ENCODE measurements at places on chromosomes 4 and X.
A peak's percentile ranks its signal among the peaks of the same experiment; 100 is the strongest.

GRCh38 chrX:17170973-17171372 lies 204.0 kb upstream of the NHS start:
- DNase-seq, result no peak

- DNase-seq, result no peak
Measured at GRCh38 chr4:171721937-171722336, 91.3 kb upstream of the GALNTL6 start.

DNA sequence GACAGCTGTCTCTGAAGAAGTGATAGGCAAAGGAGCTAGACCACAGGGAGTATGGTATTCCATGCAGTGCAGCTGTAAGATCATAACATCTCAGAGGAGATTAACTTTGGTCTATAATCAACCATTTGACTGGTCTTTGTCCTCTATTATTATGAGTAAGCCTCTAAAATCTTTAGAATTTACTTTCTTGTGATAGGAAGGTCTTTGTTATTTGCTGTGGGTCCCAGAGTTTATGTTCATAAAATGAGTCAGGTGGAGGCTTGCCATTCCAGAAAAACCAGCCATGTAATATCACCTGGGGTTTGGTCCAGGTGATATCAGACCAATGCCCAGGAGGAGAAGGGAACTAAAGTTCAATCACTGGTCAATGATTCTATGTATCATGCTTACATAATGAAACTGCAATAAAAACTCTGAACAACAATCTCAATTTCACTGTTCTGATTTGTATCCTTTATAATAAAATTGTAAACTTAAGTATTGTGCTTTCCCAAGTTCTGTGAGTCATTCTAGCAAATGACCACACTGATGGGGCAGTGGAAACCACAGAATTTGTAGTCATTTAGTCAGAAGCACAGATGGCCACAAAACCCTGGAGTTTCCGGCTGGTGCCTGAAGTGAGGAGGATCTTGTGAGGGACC lies 239.6 kb upstream of the TRAM1L1 start:
- peak; percentile 69 for DNase-seq

GRCh38 chr4:66169341-66169740 lies 499.1 kb upstream of the EPHA5 start:
- no peak for DNase-seq

DNA sequence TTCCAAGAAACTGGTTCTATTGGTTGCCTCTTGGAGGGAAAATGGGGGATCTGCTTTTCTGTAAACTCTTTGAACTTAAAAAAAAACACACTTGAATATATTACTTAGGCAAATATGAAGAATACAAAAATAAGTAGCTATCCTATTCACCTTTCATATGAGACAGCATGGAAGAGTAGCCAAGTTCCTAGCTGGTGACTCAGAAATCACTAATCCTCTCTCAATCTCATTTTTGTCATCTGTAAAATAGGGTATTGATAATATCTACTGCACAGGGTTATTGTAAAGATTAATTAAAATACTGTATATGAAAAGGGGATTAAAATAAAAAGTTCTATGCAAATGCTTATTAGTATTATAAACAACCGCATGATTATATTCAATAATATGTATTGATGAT lies 12.7 kb downstream of the MGARP start:
- no peak for DNase-seq

- no peak for DNase-seq
Measured at GRCh38 chrX:135697601-135698000, 15.8 kb upstream of the CT45A1 start.

DNA sequence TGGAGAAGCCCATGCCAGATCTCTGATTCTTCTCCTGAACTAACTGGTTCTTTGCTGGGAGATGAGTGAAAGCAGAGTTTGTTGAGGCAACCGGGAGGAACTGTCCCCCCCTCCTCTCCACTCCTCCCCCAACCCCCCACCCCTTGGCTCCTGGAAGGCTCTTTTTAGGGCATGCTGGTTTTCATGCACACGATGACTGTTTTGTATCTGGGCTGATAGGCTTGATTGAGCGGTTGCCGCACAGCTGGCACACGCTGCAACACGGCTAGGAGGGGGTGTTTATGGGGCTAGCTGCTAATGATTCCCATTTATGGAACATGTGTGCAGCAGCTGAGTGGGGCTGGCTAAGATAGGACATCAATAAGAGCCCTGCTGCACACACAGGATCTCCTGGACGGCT lies 137.2 kb downstream of the SMIM20 start:
- DNase-seq, result no peak

DNA sequence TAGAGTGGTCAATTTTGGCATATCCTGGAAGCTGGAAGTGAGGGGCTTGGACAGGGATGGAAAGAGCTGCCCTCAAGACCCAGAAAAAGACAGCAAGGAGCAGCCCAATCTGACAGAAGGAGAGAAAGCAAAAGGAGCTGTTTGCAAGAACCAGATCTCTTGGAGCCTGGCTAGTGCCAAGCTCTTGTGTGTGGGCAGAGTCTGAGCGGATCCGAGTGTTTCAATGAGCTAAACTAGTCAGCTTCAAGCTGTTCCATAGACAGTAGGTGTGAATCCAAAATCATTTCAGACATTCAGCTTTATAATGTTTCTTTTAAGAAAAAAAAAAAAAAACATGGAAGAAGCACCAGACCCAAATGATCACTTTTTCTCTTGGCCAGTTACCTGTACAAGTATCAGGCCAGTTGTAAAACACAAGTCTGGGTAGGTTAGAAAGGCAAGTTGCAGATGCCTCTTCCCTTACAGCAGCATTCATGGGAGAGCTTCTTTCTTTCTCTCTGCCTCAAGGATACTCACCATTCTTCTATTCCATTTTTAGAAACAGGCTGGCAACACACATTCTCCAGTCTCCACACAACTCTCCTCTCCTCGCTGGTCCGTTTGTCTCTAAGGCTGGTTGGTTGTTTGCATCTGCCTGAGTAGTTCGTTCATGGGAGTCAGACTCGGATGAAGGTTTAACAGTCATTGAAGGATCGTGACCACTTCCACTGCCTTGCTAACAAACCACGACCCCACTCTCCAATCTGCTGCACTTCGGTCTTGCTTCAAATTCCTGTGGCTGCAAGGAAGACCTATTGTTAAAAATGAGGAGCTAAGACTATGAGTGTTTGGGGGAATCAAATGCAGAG lies 105.2 kb upstream of the GATB start:
- no peak for DNase-seq

DNA sequence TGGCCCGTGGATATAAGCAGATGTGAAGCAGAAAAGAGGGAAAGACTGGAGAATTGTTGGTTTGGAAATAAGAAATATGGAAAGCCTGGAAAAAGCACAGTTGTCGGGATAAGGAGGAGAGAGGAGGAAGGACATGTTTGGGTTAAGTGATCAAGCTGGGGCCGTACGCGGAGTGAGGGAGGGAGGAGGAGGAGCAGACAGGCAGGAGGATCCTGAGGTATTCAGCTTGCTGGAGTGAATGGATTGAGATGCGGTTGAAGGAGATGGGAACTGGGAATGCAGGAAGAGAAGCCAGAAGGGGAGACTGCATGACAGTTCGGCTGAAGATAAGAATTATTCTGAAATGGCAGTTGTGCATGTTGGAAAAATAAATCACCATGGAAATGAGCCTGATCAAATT lies 21.2 kb downstream of the ZFP42 start:
- no peak for DNase-seq

- DNase-seq, result peak; percentile 81
Measured at GRCh38 chr4:186936496-186937375, 213.1 kb upstream of the FAT1 start.

- peak; percentile 27 for DNase-seq
Measured at GRCh38 chr4:175339100-175339707, 421.0 kb downstream of the ADAM29 start.

DNA sequence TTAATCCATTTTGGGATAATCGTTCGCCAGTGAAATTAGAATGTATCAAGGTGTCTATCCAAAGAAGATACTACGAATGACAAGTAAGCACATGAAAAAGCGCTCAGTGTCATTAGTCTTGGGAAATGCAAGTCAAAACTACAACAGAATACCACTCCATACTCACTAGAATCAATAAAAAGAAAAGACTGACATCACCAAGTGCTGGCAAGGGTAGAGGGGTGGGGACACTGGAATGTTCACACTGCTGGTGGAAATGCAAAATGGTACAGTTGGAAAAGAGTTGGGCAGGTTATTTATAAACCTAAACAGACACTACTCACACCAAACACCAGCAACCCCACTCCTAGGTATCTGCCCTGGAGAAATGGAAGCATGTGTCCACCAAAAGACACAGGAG lies 11.2 kb downstream of the WDR1 start:
- DNase-seq, result no peak

GRCh38 chr4:146458594-146458993 lies 63.1 kb downstream of the SLC10A7 start:
- DNase-seq, result no peak

DNA sequence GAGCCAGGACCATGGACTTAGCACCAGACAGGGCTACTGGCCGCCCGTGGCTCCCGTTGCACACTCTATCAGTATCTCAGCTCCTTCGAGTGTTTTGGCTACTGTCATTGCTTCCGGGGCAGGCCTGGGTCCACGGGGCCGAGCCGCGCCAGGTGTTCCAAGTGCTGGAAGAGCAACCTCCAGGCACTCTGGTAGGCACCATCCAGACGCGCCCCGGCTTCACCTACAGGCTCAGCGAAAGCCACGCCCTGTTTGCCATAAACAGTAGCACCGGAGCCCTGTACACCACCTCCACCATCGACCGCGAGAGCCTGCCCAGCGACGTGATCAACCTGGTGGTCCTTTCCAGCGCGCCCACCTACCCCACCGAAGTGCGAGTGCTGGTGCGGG lies 1.6 kb downstream of the FAT4 start:
- no peak for DNase-seq

DNA sequence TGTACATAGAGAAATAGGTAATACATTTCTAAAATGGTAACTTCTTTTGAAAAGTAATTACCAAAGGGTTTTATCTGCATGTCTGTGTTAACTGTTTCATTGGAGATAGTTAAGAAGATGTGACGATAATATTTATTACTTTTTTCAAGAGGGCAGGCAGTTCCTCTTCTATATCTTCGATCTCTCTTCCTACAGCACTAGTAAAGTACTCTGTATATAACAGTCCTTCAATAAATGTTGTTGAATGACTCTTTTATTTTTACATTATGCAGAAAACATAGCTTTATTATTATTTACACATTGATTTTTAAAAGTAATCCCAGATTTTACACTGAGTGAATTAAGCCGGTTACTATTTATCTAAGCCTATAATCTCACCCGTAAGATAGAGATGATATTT lies 51.8 kb downstream of the TMPRSS11E start:
- DNase-seq, result no peak

DNA sequence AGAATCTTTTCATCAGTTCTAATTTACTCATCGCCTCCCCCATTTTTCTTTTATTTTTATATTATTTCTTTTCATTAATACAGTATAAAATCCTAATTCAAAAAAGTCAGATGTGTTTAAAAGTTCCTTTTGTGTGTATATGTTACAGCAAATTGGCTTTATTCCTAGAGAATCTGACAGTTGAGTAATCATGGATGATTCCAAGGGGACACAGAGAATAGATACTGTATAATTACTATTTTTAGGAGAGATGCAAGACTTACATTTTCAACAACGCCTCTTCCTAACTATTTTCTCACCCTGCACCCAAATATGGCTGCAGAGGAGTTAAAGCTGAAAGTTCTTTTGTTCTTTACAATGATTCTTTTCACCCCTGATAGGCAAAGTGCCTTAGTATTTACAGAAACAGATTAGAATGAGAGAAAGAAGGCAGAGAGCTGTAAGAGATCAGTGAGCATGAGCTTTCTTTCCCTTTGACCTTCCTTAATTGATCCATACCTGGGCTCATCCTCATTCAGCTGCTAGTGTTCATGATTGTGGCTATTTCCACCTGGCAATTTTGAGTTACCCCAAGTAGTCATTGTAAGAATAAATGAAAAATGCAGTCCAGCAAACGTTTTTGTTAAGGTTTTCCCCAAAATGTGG lies 210.8 kb downstream of the SLC4A4 start:
- peak; percentile 36 for DNase-seq

DNA sequence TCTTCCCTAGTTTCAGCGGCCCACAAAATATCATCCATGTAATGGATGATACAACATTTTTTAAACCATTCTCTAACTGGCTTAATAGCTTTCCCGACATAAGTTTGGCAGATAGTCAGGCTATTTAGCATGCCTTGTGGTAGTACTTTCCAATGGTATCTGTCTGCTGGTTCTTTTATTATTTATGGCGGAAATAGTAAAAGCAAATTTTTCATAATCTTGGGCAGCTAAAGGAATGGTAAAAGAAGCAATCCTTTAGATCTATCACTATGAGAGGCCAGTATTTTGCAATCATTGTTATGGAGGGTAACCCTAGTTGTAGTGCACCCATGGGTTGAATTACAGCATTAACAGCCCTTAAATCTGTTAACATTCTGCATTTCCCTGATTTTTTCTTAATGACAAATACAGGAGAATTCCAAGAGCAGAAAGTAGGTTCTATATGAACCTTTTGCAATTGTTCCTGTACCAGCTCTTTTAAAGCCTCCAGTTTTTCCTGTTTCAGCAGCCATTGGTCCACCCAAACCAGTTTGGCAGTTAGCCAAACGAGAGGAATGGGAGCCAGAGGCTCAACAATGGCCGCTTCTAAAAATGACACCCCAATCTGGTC lies 14.3 kb upstream of the HSD17B11 start:
- DNase-seq, result peak; percentile 48

DNA sequence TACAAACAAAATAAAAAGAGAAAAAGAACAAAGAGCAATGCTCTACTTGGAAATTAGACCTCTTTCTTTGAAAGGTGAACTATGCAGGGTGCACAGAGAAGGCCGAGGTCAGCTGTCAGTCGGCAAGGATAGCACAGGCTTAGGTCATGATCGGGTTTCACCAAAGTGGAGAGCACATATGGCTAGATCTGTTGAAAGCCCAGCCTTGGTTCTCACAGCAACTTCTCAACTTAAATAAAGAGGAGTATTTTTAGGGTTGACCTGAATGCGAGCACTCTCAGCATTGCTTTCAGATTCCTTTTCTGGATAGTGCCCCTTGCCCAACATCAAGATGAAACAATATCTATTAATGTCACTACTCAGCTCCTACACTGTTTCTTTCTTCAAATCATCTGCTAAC lies 122.9 kb upstream of the GPC4 start:
- DNase-seq, result no peak

DNA sequence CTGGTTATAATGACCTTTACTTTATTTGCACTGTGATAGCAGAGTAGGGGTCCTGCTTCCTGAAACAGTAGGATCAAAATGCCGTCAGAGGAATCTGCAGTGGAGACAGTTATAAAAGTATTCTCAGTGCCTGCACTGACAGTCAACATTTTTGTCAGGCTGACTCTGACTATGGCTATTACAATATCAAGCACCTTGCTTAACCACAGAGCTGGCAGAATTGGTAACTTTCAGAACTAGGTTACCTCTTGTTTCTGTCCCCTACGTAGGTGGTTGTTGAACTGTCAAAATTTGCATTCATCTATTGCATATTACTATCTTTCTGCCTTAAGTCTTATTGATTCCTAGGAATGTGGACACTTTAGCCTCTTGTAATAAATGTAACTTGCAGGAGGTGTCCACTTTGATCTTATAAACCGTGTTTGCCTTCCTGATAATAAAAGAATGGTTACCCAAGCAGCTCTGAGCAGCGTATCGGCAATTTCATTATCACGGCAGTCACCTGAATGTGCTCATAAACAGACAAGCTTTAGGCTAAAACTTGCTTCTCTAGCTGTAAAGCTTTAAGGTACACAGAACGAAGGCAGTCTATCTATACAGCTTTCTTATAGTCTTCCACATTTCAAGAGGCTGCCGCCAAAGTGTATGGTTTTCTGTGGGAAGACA lies 353.0 kb upstream of the GALNT7 start:
- no peak for DNase-seq

- peak; percentile 16 for DNase-seq
Measured at GRCh38 chr4:83454686-83455085, 937 bp downstream of the HELQ start.

Data from fibroblast of lung (primary cell).